ENCODE measurements at places on chromosomes 3 and 15. TPM values are rescaled to one million over a fixed set of nuclear protein-coding genes. Genes with fewer than 3 reads are reported as not detected.

DNA sequence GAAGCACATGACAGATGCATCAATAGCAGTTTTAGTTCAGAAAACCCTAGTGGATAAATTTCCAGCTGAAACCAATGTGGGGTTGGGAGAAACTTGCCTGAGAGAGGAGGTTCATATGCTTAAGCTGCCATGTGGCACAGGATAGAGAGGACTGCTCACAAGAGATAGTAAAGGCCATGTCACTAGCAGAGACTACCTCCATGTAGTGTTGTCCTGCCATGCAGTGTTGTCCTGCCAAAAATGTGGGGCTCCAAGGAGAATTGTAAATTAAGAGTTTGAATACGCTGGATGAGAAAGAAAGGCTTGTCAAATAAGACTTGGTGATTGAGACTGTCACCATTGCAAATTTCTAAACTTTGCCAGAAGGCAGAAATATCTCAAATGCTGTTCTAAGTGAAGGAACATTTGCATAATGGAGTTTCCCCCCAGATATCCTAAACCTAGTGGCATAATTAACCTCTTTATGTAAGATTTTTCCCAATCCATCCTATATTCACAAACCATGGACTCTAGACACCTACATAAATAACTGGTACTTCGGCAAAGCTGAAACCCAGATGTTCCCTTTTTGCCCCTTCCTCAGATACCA, 938.3 kb upstream of the ALCAM start:
- no peak for DNase-seq

GRCh38 chr3:55592572-55592971, 105.5 kb upstream of the WNT5A start:
- no peak for DNase-seq

GRCh38 chr3:112117841-112118571, 15.0 kb downstream of the GCSAM start:
- DNase-seq = no peak

DNA sequence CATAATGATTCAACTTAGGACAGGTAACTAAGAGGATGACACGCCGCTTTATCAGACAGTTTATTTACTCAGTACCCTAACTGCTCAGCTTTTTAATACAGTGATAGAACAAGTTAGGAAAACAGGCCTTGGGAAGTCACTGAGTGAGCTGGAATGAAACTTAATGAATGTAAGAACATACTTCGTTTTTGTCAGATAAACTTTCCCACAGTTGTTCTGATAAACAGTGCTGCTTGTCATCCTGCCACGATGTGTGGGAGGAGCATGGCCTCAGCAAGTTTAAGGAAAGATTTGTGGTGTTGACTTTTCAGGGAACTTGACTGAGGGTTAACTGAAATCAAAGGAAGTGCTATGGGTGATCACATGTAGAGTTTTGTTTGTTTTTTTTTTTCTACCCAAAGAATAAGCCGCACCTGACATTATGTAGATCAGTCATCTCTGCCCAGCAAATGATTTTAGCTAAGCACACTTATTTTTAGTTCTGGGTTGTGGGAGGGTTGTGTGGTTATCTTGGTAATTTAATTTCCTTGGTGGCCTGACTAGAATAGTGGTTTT, 5.6 kb upstream of the P2RY14 start:
- no peak for DNase-seq

GRCh38 chr3:76308541-76308940, 523.2 kb upstream of the ZNF717 start:
- DNase-seq = no peak

GRCh38 chr15:40789999-40790398, 16.9 kb upstream of the ZFYVE19 start:
- no peak for DNase-seq

WDR5B gene
- 1.4 TPM for polyA plus RNA-seq
